ENCODE measurements at places on chromosomes 1 and 21.

GRCh38 chr1:145884675-145885074, 991 bp downstream of the ANKRD35 start:
- no peaks in the 10 kb centered on the region for H3K4me1 ChIP-seq
- H3K27ac ChIP-seq, result no peak overlapping the region
- no peaks in the 10 kb centered on the region for H3K36me3 ChIP-seq
- no peaks in the 10 kb centered on the region for H3K27me3 ChIP-seq
- DNase-seq, result no peak
- no peak overlapping the region for H3K4me3 ChIP-seq

DNA sequence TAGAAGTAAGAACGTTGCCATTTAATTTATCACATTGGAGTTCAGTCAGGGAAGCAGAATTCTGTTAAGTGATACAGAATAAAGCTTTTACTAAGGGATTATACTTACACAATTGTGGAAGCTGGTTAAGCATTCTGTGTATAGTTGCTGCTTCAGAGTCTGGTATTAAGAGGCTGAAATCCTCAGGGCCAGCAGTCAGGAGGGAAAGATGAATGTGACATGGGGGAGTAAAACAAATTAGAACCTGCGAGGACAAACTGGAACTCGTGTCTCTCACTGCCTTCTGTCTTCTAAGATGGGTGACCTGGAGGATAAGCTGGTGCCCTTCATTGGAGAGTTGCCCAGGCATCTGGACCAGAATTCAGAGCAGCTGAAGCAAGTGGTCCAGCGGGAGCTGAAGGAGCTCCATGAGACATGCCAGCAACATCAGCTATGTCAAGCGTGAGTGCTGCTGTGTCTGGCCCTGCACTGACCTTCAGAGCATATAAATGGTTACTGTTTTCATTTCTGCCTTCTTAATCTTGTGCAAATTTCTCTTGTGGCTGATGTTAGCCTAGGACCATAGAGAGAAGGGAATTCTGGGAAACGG, 23.0 kb downstream of the MARK1 start:
- H3K4me3 ChIP-seq, result no peak overlapping the region
- no peaks in the 10 kb centered on the region for H3K36me3 ChIP-seq
- no peak for DNase-seq
- H3K27me3 ChIP-seq, result no peaks in the 10 kb centered on the region

DNA sequence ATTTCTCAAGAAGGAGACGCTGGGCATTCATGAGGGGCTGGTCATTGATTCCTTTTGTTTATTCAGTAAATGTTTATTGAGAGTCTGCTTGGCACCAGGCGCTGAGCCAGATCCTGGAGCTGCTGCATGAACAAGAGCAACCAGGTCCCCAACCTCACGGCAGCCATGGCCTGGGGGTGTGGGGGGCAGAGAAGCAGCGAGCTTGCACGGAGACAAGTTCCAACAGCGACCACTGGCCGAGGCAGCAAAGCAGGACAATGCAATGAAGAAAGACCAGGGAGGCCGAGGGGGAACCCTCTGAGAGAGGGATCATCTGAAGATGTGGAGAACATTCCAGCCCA, 7.5 kb downstream of the KCNAB2 start:
- H3K27ac ChIP-seq, result no peak overlapping the region
- H3K27me3 ChIP-seq, result no peaks in the 10 kb centered on the region
- H3K4me3 ChIP-seq, result no peak overlapping the region
- H3K36me3 ChIP-seq, result no peaks in the 10 kb centered on the region
- H3K4me1 ChIP-seq, result peaks cover 6% of the 10 kb centered on the region

GRCh38 chr1:243903895-243904294, 53.9 kb upstream of the AKT3 start:
- no peaks in the 10 kb centered on the region for H3K27me3 ChIP-seq
- H3K27ac ChIP-seq, result no peak overlapping the region
- H3K36me3 ChIP-seq, result no peaks in the 10 kb centered on the region
- no peaks in the 10 kb centered on the region for H3K4me1 ChIP-seq
- peak; percentile 36 for DNase-seq

DNA sequence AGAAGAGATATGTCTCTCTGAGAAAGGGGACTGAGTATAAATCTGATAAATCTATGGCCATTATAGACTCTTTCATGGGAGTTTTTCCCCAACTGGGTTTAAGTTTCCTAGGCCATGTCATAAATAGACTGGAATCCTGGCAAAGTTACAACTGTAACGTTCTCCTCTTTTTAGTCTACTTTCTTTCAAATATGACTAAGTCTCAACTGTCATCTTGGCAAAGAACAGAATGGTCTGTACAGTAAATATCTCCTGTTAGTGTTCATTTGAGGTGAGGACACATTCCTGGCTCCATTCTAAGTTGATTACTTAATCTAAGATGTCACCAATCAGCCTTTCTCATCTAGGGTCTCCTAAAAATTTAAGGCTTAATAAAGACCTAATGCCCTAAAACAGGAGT, 300.5 kb downstream of the BRINP2 start:
- no peaks in the 10 kb centered on the region for H3K27me3 ChIP-seq
- no peaks in the 10 kb centered on the region for H3K4me1 ChIP-seq
- H3K36me3 ChIP-seq, result no peaks in the 10 kb centered on the region
- no peak overlapping the region for H3K4me3 ChIP-seq
- no peak overlapping the region for H3K27ac ChIP-seq

DNA sequence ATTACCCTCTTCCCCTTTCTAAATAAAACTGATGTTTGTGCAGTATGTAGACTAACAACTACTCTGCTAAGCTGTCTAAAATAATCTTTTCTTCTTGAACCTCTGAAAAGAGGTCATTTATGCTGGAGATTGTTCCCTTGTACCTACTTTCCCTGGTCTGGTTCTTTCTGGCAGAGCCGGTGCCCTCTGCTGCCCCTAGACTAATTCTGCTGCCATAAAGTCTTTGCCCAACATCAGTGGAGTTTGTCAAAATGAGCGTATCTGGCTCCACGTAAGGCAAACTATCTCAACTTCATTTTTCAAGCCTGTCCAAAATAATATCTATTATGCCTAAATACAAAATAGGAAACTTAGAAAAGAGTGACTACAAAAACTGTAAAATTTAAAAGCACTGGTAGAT, 30.9 kb upstream of the ANGPTL7 start:
- peaks cover 8% of the 10 kb centered on the region for H3K36me3 ChIP-seq
- no peaks in the 10 kb centered on the region for H3K4me1 ChIP-seq
- H3K27ac ChIP-seq, result no peak overlapping the region
- H3K27me3 ChIP-seq, result no peaks in the 10 kb centered on the region

DNA sequence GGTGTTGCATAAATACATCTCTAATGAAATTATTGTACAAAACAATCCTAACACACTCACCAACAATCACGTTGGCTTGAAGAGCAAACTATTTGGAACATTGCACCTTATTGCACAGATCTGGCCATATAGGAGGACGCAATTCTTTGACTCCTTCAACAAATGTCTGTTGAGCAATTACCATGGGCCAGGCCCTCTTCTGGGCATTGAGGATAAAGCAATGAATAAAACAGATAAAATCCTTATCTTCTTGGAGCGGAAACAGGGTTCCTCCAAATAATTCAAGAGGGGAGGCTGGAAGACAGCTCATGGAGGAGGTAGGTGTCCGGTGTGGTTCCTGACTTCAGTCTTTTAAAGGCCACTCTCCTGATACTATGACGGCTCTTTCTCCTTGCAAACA, 43.3 kb downstream of the PAX7 start:
- no peaks in the 10 kb centered on the region for H3K36me3 ChIP-seq
- H3K27me3 ChIP-seq, result no peaks in the 10 kb centered on the region
- H3K4me3 ChIP-seq, result no peak overlapping the region
- H3K27ac ChIP-seq, result no peak overlapping the region
- peaks cover 29% of the 10 kb centered on the region for H3K4me1 ChIP-seq
- DNase-seq, result no peak

- no peaks in the 10 kb centered on the region for H3K36me3 ChIP-seq
- no peaks in the 10 kb centered on the region for H3K4me1 ChIP-seq
- H3K4me3 ChIP-seq, result no peak within 1 kb of the TSS
- no peak within 1 kb of the TSS for H3K27ac ChIP-seq
- no peaks in the 10 kb centered on the region for H3K27me3 ChIP-seq
Measured at GRCh38 chr1:89175601-89176256, at the start of gene GBP7. Gene GBP7, minus strand, starts transcription at chr1:89176003. Its CDS starts 4,068 bp downstream, at chr1:89171935.

GRCh38 chr1:29437946-29438345, 201.6 kb downstream of the PTPRU start:
- H3K36me3 ChIP-seq, result no peaks in the 10 kb centered on the region
- H3K4me1 ChIP-seq, result peaks cover 6% of the 10 kb centered on the region
- no peak overlapping the region for H3K4me3 ChIP-seq
